ENCODE measurements at places on chromosomes 5 and 9.
A peak's percentile ranks its signal among the peaks of the same experiment; 100 is the strongest.

- DNase-seq, result no peak
Measured at GRCh38 chr9:72044095-72044494, 16.3 kb downstream of the C9orf57 start.

GRCh38 chr5:173744551-173744950 lies 128.1 kb upstream of the BOD1 start:
- DNase-seq, result no peak

DNA sequence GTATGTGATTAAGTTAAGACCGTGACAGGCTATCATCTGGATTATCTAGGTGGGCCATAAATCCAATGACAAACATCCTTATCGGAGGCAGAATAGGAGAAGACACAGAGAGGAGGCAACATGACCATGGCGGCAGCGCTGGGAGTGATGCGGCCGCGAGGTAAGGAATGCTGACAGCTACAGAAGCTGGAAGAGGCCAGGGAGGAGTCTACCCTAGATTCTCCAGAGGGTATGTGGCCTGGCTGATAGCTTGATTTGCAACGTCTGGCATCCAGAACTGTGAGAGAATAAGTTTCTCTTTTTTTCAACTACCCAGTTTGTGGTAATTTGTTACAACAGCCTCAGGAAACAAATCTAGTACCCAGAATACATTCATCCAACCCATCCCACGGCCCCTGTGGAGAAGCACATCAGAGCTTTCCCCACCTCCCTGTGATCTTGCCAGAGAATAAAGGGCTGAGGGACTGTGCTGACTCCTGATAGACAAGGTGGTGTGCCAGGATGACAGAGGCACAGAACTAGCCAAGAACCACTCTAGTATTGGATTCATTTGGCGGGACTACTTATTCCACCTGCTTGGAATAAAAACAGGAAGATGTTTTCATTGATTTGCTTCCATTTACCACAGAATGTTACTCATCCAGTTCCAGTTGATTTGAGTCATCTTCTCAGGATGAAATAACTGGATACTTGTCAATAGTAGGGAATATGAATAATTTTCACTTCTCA lies 187.4 kb downstream of the MAN2A1 start:
- no peak for DNase-seq

DNA sequence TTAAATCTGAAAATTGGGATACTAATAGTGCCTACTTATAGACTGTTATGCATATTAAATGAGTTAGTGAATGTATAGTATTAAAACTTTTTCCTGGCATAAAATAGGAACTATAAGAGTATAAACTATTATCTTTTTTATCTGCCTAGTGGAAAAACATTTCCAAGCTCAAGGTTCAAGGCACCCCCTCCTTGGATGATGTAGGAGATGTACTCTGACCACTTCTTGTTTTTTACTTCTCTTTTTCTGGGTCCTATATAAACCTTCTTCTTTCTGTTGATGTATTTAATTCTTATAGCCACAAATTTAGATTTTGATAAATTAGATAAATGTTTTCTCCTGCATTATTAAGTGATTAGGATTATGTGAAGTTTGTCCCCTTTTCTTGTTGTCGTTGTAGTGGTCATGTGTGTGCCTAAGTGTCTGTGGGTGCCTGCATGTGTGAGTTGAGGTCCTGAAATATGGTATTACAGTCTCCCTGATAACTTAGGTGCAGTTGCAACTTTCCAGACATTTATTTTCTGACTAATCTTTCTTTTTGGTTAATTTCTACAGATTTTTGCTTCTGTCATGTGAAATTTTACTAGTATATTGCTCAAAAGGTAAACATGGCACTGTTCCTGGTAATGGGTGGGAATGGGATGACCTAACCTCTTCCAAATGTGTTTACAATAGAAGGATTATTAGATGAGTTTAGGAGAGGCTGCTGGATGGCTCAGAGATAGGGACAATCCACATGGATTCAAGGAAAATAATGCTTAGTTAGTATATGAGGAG lies 160.8 kb upstream of the CDKN2B start:
- DNase-seq, result no peak

GRCh38 chr9:11374926-11375325 lies 762.1 kb upstream of the PTPRD start:
- no peak for DNase-seq

DNA sequence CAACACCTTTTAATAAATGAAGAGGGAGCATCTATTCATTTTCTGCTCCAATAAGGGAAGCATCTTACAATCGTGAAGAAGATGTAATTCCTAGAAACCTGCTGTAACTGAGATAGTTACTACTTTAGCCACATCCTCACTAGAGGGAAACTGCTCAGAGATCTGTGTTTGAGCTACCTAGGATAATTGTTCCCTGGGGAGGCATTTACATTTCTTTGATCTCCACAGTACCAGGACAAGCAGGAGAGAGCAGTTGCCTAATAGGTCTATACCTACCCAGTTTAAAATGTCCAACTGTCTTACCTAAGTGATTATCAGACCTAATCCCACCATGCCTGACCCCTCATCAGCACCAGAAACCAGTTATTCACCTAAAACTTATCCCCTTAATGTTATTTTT lies 196.9 kb downstream of the TUSC1 start:
- no peak for DNase-seq

GRCh38 chr5:97627272-97627671 lies 444.2 kb upstream of the RIOK2 start:
- no peak for DNase-seq

GRCh38 chr5:158032246-158032645 lies 173.3 kb upstream of the CLINT1 start:
- no peak for DNase-seq

- no peak for DNase-seq
Measured at GRCh38 chr5:85741972-85742371, 875.8 kb upstream of the COX7C start.

GRCh38 chr9:85741095-85741874 lies 469 bp downstream of the AGTPBP1 start:
- DNase-seq, result peak; percentile 28

GRCh38 chr5:122322801-122323548 lies 10.9 kb downstream of the SNCAIP start:
- no peak for DNase-seq

DNA sequence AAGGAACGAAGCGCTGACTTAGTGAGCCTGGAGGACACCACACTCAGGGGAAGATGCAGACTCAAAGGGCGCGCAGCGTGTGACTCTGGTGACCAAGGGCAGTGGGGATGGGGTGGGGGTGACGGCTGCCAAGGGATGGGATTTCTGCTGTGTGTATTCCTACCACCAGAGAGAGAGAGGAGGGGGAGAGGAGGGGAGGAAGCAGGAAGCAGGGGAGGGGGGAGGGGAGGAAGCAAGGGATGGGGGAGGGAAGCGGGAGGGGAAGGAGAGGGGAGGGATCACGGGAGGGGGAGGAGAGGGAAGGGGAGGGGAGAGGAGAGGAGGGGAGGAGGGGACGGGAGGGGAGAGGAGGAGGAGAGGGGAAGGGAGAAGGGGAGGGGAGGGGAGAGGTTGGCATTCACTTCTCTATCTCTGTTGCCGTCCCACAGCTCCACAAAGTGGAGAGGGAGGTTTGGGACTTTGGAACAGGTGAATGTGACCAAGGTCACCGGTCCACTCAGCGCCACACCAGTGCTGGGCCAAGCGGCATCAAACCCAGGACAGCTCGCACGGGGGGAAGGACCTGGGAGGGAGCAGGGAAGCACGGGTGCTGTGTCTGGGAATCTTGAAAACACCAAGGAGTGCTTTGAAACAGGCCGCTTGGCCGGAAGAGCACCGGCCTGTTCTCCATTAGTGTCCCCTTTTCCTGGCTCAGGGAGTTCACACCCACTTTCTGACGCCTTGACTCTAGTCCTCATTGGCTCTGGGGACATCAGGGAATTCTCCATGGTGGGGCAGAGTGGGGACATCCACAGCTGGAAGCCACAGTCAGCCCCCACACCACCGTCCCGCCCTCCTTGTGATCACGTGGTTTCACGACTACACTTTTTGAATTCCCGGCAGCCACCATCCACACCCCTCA lies 77.4 kb downstream of the VAV2 start:
- no peak for DNase-seq

DNA sequence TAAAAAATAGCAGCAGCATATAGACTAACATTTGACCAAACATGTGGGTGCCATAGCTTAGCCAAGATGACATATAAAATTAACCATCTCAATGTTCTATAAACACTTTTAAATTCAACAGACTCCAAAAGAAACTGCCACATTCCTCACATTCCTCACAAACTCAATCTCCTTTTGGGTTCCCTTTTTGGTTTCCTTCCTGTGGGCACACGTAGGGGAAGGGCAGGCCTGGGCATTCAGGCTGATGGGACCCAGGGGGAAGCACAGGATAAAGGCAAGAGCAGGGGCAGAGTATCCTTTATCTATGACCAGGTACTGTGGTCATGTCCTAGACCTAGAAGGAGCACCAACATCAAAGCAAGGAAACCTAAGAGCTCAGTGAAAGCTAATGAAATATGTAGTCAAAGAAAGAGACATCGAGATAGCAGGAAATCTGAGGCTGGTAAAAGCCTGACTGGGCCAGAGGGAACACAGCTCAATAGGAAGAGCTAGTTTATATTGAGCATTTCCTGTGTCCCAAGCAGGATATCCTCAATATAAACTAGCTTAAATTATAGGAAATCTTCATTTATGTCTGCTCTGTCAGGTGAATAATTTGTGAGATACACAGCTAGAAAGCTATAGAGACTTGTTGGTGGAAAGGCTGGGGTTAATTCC lies 13.6 kb upstream of the ERAP1 start:
- no peak for DNase-seq

DNA sequence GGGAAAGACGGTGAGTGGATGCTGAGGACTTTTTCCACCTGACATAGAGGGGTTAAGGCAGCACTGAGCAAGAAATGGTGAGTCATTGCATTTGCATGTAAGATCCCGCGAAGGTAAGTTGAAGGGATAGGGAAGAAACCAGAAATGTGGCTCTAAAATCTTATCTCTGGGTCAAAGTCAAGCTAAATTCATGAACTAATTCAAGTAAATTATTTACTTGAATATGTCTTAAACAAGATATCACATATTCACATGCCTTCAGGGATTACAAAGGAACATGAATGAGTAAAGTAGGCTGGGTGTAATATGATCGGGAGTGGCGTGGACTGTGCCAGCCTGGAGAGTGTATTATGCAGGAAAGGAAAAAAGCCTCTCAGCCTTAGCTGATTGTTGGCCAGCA lies 74.4 kb upstream of the EQTN start:
- no peak for DNase-seq

- no peak for DNase-seq
Measured at GRCh38 chr5:37039824-37040223, 163.3 kb downstream of the NIPBL start.

GRCh38 chr5:1801222-1801966 lies at the start of gene NDUFS6:
NDUFS6 (plus strand) TSS chr5:1801407; CDS start chr5:1801418, 11 bp downstream.
- peak; percentile 42 for DNase-seq

GRCh38 chr5:143400541-143401226 lies 2.8 kb downstream of the NR3C1 start:
- DNase-seq, result no peak

DNA sequence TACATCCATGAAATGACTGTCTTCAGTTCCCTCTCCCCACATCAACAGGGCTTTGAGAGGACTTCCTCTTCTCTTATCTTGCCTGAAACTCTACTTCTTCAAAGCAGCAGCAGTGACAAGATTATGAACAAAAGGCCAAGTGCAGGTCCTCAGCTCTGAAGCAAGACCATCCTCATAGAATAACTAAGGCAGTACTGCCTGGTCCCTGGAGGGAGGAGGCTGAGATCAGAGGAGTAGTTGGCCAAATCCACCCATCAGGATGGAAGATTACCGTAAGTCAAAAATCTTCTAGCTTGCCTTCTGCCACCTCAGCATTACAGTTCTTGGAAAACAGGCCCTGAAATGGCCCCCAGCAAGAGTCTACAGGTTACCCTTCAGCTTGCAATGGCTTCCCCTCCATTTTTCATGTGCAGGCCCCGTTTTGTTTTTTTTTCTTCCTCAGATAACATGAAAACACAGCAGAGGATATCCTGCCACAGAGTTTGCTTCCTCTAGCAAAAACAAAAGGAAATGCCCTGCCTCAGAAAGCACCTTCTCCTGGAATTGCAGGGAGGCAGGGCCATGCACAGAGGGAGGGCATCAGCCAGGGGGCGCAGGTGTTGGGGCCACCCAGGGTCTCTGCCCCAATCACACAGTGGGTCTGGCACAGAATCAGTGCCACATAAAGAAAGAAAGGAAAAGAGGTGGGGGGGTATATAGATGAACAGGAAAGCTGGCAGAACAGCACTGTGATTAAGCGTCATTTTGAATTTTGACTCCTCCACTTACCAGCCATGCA lies 40.0 kb downstream of the KLHL3 start:
- no peak for DNase-seq

DNA sequence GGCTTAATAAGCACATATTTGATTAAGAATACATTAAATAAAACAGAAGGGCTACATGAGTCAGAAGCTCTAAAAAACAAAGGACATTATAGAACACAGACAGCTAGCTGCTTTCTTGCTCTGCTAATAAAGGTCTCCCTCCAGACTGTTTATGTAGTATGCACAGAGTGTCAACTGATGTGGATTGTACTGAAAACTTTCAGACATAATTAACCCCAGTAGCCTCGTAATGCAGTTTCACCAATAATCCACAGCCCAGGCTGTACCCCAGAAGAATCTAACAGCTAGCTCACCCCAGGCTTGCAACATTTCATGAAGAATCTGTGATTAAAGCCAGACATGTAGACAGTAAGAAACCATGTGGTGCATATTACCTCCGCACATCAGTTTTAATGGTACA lies 30.8 kb downstream of the FGF10 start:
- no peak for DNase-seq

DNA sequence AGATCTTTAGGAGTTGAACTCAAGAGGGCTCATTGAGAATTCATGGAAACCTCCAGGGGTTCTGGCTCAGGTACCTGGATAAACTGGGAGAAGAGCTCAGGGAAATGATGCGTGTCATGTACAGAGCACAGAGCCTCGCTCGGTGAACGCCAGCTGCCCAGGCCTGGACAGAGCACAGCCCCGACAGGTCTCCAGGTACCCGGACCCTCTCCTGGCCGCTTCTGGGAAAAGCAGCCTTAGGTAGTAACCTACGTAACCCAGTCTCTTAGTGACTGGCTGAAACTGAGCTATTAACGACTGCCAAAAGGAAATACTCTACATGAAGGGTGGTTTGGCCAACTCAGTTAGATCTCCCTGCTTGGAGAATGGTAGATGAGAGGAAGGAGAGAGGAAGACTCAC lies 157.4 kb downstream of the TTLL11 start:
- no peak for DNase-seq

GRCh38 chr9:132575005-132575609 lies 7.3 kb upstream of the BARHL1 start:
- peak; percentile 60 for DNase-seq

- DNase-seq, result no peak
Measured at GRCh38 chr9:98888801-98889421, 54.8 kb upstream of the COL15A1 start.

- DNase-seq, result no peak
Measured at GRCh38 chr5:9197881-9198260, 348.0 kb downstream of the SEMA5A start.

GRCh38 chr5:73747696-73748380 lies 121.8 kb downstream of the ARHGEF28 start:
- DNase-seq, result no peak

GRCh38 chr5:16721151-16722096 lies 104.6 kb upstream of the RETREG1 start:
- DNase-seq, result no peak

All from prostate gland (tissue), 2 donors.